ENCODE measurements at places on chromosomes 12 and 14.

DNA sequence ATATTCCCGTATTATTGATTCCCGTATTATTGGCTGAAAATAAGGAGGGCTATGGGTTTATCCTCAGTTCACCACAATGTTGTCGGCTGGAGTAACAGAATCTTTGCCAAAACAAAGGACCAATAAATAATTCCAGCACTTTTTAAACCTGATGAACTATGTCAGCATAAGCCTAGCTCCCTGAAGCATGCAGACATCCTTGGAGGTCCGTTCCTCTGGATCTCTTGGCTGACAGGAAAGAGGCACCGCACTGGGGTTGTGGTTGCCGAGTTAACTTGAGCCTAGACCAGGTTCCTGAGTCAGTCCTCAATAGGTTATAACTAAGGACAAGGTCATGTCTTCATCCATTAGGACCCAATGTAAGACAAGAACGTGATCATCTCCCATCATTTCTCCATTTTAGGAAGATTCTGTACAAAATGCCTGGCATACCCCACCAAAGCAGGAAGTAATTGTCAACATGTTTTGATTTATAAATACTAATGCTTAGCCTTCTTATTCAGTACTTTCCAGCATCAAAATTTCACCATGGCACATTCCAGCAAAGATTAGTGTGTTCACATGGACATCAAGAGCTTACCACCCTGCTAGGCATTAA lies 36.6 kb downstream of the NID2 start:
- no peak for DNase-seq

DNA sequence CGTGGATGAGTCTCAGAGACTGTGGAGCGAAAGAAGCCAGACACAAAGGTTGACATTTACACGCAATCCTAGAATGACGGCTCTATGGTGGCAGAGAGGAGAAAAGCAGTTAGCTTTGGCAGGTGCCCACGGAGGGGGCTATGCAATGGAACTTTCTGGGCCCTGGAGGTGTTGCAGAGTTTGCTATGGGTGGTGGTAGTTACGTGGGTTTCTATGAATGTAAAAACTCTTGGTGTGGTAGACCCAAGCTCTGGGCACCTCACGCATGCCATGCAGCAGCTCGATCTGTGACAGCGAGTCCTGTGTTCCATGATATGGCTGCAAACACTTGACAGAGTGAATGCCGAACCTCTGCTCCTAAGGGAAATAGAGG lies 5.0 kb upstream of the INF2 start:
- no peak for DNase-seq

- DNase-seq, result no peak
Measured at GRCh38 chr12:94766397-94766796, 116.0 kb upstream of the TMCC3 start.

DNA sequence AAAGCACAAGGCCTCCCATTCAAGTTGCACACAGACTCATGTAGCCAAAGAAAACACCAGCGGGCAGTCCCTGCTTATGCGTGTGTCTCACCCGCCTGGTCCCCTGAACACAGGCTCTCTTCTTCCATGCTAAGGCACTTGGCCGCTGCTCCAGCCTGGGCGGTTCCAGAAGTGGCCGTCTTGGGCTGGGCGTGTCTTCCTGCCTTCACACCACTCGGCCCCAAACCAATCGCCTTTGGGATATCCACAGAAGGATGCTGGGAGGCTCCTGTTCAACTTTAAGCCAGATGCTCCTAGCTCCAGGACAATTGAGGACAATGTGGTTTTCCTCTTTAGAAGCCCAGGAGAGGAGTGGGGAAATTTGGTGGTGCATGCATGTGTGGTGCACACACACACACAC lies 2.2 kb downstream of the SCARB1 start:
- DNase-seq, result no peak

GRCh38 chr14:44778604-44779003 lies 183.1 kb downstream of the KLHL28 start:
- DNase-seq, result no peak

DNA sequence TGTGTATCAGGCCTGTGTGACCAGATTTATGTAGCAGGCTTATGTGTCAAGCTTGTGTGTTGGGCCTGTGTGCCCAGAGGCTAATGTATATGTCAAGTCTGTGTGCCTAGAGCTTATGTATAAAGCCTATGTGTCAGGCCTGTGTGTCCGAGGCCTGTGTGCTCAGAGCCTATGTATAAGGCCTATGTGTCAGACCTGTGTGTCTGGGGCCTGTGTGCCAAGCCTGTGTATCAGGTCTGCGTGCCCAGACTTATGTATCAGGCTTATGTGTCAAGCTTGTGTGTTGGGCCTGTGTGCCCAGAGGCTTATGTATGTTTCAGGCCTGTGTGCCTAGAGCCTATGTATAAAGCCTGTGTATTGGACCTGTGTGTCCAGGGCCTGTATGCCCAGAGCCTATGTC lies 249.3 kb upstream of the AVPR1A start:
- no peak for DNase-seq

GRCh38 chr12:111268738-111269572 lies 99.9 kb downstream of the PHETA1 start:
- DNase-seq, result no peak

- DNase-seq, result no peak
Measured at GRCh38 chr14:31060253-31060875, 34.2 kb upstream of the STRN3 start.
